Sciatic nerve (tissue), 2 donors: ENCODE measurements at places on chromosomes 16 and 17. TPM values are rescaled to one million over a fixed set of nuclear protein-coding genes. Genes with fewer than 3 reads are reported as not detected.

Gene KRT39
- not detected for total RNA-seq

Gene AHSP
- 17.7 TPM for total RNA-seq

Gene CDT1
- total RNA-seq, result 0.76 TPM

Gene ERCC4
- 17.3 TPM for total RNA-seq

Gene TRIM72
- total RNA-seq, result 0.40 TPM

Gene MYH1
- total RNA-seq, result not detected

Gene MARCHF10
- total RNA-seq, result 2.1 TPM

Gene MMP28
- 61.5 TPM for total RNA-seq

Gene PLXDC1
- total RNA-seq, result 36.4 TPM

Gene ARL5C
- not detected for total RNA-seq

GRCh38 chr17:76270770-76271668, 5.9 kb downstream of the UBALD2 start:
- DNase-seq, result no peak

GRCh38 chr17:33982909-33983308, 272.2 kb upstream of the CCL2 start:
- no peak for DNase-seq

DNA sequence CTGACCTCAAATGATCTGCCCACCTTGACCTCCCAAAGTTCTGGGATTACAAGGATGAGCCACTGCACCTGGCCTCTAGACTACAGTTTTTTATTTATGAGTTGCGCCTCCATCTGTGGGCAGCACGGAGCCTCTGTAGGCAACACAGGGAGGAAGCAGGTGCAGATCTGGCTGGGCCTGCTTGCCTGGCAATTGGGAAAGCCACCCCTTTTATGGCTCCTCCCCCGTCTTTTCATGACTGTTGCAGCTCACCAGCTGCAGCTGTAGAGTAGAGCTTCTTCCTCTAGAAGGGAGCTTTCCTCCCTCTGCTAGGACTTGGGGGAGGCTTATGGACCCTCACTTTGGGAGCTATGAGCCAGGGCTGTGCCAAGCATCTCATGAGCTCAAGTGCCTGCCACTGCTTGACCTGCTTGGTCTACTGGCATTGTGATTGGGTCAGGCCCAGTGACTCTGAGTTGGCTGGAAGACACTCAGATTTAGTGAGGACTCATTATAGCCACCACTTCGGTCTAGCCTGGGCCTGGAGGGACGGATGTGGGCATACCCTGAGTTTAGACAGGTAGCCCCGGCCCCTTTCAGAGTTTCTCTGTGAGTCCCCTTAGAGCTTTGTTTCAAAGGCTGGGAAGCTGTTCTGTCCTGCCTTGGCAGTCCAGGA, 6.9 kb upstream of the SLC7A6 start:
- DNase-seq, result no peak

DNA sequence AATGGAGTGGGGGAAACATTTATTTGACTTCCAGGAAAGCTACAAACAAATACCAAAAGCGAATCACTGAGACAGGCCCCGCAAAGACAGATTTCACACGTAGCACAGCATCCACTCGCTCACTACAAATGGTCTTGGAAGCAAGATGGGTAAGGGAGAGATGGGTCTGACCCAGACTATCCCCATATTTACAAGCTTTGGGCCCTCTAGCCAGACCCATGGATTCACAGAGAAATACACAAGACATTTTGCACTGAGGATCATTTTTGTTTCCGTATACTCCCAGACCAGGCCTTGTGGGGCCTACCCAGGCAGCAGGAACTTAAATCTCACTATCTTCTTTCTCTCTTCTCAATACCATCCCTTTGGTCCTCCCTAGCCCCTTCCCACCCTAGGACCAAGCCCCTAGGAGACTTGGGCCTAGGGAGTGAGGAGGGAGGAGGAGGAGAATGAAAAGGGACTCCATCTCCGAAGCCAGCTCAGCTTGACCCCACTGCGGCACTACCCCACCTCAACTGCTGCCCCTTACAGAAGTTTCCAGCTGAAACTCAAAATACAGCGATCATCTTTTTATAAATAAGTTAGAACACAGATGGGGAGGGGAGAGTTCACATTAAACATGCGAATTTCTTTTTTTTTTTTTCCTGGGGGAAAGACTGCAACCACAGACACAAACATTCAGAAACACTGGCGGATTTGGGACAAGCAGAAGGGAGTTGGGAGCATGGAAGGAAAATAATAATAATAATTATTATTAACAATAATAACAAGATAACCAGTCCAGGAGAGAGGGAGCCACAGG, 1.4 kb upstream of the HOXB3 start:
- DNase-seq, result no peak

DNA sequence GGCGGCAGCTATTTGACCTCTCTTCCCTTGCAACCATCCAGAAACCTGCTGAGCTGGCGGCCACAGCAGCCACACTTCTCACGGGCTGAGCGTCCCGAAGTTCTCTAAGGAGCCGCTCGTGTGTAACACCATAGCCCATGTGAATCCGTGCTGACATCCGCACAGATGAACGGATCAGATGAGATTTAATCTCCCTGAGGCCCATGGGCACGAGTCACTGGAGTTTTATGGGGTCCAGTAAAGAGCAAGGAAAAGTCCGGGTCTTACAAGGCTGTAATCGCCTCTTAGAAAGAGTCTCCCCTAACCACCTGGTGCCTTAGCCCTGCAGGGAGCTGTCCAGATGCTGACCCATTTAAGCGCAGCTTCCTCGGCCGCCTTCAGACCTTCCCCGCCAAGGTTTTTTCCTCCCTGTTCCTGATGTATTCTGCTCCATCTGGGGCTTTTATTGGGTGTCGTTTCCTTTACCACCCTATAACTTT, 5.5 kb upstream of the CACNG5 start:
- peak; percentile 67 for DNase-seq

- DNase-seq, result no peak
Measured at GRCh38 chr17:74631468-74632450, 8.2 kb upstream of the CD300E start.

DNA sequence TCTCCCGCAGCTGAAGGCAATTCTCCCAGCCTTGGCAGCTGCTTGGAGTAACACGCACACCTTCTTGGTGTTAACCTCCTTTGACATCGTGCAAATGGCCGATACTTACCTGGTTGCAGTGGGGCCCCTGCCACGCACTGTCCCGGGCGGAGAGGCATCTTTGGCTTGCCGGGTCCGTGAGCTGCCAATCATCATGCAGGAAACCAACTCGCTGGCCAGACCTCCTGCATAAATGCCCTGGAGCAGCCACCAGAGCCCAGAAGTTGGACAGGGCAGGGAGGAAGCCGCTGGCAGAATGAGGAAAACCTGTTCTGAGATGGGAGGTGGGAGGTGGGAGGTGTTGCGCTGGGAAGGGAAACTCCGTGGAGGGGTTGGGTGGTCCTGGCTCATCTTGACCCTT, 41.7 kb upstream of the CREBBP start:
- peak; percentile 28 for DNase-seq

DNA sequence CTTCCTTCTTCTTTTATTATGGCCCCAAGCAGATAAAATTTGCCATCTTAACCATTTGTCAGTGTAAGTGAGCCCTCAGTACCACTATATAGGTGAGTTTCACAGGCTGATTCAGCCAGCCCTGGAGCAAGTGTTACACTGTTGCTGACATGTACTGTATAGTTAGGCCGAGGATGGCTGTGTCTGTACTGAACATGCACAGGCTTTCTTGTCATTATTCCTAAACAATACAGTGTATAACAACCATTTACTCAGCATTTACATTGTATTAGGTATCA, 53.7 kb downstream of the AMFR start:
- DNase-seq, result no peak

GRCh38 chr17:30957741-30958140, 13.1 kb upstream of the RNF135 start:
- peak; percentile 46 for DNase-seq

DNA sequence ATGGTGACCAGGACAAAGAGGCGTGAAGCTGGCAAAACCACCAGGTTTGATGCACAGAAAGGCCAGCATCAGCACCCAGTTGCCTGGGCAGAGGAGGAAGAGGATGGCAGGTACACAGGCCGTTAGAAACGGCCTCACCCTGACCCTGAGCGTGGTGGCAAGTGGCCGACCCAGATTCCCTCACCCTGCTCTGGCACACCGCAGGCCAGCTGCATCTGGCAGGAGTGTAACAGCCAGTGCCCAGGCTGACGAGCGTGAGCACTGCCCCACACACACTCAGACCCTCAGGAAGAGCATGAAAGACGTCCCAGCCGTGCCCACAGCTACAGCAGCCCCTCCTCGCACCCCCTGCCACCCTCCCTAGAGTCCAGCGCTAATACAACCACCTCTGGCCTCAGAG, 82.0 kb downstream of the ANKRD11 start:
- no peak for DNase-seq

DNA sequence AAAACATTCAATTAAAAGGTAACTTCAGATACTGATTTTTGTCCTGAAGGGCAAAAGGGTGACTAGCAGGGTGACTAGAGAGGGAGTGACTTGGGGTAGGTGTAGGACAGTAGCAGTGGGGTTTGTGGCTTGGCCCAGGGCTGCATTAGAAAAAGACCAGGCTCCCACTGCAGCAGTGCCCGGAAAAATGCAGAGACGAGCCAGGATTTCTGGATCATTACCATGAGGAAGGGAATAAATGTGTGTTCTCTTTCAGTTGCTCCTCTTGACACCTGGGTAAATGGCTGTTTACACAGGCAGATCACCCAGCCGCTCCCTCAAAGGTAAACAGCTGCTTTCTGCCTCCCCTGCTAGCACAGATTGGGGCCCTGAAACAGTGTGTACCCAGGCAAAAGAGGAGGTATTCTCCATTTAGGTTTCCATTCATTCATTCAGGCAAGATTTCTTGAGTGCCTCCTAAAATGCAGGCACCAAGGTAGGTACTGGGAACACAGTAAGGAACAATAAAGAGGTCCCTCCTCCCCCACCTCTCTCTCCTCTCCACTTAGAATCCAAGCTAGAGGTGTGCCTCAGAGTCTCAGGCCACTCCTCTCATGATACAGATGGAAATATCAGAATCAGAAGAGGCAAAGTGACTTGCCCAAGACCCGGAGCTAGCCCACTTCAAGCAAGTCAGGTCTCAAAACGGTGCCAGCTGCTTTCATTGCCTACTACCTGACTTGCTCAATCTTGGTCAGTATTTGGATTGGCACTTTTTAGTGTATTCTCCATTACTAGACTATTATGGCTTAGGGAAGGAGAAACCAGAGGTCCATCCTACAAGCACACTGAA, 15.2 kb upstream of the TOX3 start:
- no peak for DNase-seq

DNA sequence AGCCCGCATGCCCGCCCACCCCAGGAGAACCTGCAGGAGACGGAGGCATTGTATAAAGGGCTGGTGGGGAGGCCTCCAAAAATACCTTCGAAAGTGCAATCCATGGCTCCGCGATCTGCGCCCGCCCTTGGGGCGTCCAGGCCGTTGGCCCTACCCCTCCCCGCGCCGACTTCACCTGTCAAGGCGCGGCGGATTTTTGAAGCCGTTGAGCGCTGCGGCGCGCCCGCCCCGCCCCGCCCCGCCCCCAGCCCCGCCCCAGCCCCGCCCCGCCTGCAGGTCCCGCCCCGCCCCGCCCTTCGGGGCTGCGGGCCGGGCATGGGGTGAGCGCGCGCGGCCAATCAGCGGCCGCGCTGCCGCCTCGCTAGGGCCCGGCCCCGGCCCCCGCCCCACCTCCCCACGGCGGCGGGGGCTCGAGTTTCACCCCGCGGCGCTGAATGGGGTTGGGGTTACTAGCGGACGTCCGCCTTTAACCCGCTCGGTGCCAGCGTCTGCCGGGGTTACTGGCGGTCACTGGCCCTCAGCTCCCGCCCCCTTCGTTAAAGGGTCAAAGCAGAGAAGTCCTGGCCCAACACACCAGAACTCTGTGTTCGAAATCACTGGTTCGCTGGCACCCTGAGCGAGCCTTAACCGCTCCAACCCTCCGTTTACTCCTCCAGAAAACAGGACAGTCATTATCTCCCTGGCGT, 13.2 kb downstream of the SREBF1 start:
- peak; percentile 92 for DNase-seq

- DNase-seq, result no peak
Measured at GRCh38 chr16:50731130-50731988, 10.5 kb upstream of the CYLD start.

GRCh38 chr17:31226950-31227349, 70.1 kb downstream of the OMG start:
- no peak for DNase-seq

DNA sequence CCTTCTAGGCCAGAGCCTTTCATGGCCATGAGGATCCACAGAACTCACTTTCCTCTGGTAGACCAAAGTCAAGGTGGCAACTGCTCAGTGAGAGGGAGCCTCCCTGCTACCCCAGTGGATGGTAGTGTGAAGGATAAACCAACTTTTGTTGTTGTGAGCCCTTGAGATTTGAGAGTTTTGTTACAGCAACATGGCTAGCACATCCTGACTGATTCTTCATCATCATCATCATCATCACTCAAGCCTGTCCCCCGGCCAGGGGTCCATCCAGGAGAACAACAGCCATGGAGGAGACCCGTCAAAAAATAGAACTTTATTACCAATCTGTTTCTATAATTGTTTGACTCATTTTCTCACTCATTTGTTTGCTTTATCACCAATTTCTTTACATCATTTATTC, 23.7 kb downstream of the RAI1 start:
- DNase-seq, result no peak

- peak; percentile 88 for DNase-seq
Measured at GRCh38 chr16:67170168-67170948, at the start of gene NOL3. Gene NOL3, plus strand, starts transcription at chr16:67170538.

DNA sequence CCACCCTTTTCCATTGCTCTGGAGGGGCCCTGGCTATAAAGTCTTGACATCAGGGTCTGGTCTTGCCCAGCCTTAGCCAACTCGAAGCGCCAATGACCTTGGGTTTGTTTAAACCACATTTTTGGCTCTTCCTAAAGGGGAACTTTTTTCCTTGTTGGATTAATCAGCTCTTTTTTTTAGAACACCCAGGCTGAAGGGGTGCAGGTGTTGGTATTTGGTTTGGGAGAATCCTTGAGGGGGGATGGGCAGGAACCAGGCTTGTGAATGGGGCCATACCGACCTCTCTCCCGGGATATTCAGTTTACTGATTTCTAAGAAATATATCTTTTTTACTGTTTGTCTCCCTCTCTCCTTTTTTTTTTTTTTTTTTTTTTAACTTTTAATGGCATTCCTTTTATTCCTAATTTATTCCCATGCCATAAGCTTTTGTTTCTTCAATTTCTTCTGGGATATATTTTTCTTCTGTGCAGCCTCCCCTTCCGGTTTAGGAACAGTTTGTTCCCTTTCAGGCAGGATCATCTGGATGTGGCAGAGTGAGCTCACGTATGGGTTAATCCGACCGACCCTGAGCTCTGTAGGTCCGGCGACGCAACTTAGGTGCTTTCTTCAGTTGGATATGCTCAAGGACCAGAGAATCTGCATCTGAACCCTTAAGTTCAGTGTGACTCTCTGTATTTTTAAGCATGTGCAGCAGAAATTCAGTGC, 129.5 kb downstream of the ABCC6 start:
- no peak for DNase-seq
